RPMI7951 (cell line): ENCODE measurements at places on chromosomes 7 and 10.
A peak's percentile ranks its signal among the peaks of the same experiment; 100 is the strongest.

DNA sequence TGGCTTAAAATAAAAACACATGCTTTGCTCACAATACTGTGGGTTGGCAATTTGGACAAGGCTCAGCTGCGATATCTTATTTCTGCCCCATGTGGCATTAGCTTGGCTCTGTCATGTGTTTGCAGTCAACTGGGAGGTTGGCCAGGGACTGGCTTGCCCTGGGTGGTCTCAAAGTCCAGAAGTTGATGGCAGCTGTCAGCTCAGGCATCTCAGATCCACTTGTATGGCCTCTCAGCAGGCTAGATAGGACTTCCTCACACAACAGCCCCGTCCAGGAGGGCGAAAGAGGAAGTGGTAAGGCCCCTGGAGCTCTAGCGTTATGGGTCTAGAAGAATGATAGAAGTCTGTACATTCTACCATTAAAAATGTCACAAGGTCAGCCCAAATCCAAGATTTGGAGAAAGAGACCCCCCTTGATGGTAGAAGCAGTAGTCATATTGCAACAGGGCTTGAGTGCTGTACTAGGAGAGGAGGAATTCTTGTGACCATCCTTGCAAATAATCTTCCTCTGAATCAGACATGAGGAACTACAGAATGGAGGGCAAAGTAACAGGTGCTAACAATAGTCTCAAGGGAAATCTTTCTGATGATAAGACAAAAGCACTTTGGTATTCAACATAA lies 166.2 kb downstream of the FAM107B start:
- no peak for DNase-seq

DNA sequence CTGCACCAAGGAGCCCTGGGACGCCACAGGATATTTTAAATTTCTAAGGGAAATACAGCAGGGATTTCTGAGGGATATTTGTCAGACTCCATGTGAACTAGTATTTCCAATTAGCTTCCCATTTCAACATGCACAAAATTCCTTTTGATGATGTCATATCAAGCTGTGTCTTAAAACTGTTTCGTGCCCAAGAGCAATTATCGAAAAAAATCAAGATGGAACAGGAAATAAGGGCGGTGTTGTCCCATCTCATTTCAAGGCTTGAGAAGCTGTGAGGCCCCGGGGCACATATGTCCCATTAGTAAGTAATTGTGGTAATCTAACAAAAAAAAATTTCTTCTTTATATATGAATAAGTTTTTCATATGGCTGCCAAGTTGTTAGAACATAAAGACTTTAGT lies 47.4 kb downstream of the PPP1R17 start:
- DNase-seq, result peak; percentile 84

DNA sequence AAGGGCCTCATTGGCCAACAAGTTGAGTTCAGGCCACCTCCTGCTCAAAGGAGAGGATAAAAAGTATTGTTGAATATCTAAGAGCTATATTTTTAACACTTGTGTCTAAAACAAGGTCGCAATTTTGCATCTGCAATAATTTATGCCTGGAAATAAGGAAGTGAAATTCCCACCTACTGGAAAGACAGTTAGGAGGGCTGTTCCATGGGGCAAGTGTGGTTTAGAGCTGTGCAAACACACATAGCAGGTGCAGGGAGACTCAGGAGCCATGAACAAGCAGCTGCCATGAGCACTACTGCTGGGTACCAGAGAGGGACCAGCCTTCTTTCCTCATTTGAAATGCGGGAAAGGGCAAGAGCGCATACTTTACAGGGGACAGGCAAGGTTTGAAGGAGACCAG lies 35.5 kb upstream of the IKZF1 start:
- DNase-seq, result no peak

DNA sequence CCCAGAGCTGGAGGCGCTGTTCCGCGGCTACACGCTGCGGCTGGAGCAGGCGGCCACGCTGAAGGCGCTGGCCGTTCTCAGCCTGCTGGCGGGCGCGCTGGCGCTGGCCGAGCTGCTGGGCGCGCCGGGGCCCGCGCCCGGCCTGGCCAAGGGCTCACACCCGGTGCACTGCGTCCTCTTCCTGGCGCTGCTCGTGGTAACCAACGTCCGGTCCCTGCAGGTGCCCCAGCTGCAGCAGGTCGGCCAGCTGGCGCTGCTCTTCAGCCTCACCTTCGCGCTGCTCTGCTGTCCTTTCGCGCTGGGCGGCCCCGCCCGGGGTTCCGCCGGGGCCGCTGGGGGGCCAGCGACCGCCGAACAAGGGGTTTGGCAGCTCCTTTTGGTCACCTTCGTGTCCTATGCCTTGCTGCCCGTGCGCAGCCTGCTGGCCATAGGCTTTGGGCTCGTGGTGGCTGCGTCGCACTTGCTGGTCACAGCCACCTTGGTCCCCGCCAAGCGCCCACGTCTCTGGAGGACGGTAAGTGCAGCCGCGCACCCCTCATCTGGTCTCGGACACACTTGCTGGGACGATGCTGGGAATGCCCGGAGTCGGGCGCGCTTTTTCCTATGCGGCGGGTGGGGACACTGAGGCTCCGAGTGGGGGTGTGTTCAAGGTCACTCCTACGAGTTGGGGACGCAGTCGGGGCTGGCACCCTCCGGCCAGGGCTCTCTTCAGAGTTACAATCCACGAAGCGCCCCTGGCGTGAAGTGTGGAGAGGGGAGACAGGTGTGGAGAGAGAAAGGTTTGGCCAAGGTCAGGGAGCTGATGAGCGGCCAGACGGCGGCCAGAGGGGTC lies 717 bp downstream of the ADCY1 start:
- peak; percentile 65 for DNase-seq

DNA sequence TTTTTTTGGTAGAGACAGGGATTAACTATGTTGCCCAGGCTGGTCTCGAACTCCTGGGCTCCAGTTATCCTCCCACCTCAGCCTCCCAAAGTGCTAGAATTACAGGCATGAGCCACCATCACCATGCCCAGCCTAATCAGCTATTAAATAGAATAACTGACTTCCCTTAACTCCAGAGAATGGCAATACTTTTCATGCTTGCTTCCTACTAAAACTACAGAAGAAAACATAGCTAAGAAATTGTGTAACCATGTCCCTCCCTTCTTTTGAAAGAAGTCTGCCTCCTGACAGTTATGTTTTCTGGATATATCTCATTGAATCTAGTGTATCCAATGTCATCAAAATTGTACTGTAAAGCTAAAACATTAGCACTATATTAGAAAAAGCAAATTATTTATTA lies 95.6 kb downstream of the KMT2C start:
- DNase-seq, result no peak

- DNase-seq, result no peak
These were observed 88.3 kb upstream of the TMEM248 start for GRCh38 chr7:66832531-66833351.

DNA sequence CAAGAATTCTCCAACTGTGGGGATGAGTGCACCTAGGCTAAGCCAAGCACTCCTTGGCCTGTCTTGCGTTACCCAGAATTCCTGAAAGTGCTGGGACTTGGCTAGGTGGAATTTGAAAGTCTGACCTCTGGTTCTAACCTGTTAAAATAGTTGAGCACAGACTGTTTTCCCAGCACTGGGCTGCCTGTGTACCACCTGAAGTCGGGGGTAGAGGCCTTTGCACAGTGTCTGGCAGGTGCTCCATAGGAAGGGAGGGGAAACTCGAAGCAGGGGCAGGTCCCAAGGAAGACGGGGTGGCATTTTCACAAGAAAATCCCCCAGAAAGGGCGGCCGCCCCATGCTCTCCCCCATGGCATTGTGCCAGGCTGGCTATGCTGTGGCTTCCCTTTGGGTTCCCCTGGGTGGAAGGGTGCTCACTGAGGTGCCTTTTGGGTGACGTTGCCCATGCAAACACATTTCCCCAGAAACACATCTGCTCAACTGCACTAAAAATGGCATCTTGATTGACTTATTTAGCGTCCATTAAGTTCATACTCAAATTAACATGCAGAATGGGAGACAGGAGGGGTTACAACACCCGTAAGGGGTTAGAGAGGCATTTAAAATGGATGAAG lies 62.9 kb downstream of the SYPL1 start:
- DNase-seq, result no peak

DNA sequence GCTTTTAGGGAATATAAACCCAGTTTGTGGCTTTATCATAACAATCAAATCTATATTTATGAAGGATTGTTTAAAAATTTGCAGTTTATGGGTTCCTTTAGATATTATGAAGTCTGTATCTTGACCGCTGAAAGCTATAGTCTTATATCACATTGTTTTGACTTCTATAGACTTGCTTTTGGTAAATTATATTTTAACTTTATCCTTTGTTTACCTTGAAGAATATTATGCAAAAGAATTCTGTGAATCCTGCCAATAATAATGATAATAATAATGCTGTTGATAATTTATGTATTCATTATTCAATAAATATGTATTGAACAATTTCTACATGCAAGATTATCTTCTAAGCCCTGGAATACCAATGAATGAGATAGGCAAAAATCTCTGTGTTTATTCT lies 101.9 kb upstream of the MTPN start:
- no peak for DNase-seq

GRCh38 chr7:28239823-28240204 lies 59.2 kb upstream of the JAZF1 start:
- DNase-seq, result no peak

DNA sequence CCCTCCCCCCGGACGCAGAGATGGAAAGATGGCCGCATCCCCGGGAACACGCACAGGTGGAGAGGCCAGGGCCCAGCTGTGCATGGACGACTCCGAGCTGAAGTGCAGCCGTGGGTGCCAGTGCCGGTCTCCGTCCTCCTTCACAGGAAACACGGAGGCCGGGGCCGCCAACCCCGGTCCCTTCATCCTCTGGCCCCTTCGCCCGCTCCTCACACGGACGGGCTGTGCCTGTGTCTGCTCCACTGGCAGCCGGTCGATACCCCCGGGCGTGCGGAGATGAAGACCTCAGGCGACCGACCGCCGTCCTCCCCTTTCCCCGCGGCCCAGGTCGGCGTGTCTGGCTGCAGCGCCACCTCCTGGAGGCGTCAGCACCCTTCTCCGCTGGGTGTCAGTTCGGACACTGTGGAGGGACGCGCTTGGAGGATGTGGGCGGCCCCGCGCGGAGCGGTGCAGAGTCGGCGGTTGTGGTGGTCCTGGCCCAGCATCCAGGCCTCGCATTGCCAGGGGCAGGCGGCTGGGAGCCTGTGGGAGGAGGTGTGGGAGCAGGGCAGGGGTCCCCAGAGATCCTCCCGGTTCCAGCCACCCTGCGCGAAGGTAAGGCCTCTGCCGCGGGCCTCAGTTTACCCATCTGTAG lies 9.9 kb downstream of the ZNF511 start:
- DNase-seq, result no peak

GRCh38 chr7:46554688-46555422 lies 633.8 kb upstream of the IGFBP3 start:
- peak; percentile 35 for DNase-seq
